Tongue (tissue), 3 donors: ENCODE measurements at places on chromosomes 1 and 21.

DNA sequence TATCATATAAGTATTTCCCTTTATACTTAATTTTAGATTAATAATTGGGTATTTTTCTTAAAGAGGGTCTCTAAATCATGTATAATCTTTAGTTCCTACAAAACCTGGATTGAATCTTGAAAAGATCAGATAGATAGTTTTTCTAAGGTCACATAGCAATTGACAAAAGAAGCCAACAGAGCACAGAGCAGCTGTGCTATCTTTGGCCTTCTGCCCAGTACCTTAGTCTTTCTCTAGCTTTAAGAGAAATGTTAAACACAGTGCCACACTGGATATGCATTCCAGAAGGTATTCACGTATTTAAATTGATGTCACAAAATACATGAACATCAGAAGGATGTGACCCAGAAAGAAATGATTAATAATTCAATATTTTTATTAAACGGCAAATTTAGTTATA is 86.8 kb downstream of the C21orf91 start:
- DNase-seq: peak; percentile 50

DNA sequence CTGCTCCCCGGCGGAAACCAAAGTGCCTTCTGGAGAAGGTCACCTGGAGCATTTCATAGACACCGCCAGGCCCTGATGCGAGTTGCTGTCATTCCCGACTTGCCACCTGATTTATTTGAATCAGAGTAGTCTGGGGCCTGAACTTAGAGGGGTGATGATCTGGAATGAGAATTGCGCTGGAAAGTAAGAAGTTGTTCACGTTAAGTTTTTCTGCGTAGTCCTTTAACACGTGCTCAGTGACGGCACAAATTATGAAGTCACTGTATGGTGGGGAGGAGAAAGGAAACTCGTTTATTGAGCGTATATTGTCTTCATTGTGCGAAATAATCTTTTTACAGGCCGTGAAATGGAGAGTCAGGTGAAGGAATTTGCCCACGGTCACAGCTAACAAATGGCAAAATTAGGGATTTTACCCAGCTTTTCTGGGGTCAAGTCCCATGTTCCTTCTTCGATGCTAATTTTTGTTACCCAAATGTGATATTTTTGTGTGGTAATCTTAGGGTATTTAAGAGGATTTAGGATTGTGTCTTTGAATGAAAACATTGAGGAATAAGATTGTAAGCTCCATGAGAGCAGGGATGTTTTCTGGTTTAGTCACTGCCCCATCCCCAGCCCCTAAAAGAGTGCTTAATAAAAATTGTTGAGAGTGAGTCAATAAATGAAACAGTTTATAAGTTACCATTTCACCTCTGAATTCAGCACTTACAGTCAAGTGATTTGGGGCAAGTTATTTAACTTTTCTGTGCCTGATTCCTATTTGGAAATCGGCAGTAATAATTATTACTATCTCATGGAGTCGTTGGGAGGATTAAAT is 46.4 kb upstream of the NBL1 start:
- DNase-seq: peak; percentile 60

- DNase-seq: no peak
Measured at GRCh38 chr21:41703857-41704501, 62.9 kb downstream of the RIPK4 start.

GRCh38 chr21:45548711-45549491 is 6.7 kb upstream of the SLC19A1 start:
- DNase-seq: no peak

DNA sequence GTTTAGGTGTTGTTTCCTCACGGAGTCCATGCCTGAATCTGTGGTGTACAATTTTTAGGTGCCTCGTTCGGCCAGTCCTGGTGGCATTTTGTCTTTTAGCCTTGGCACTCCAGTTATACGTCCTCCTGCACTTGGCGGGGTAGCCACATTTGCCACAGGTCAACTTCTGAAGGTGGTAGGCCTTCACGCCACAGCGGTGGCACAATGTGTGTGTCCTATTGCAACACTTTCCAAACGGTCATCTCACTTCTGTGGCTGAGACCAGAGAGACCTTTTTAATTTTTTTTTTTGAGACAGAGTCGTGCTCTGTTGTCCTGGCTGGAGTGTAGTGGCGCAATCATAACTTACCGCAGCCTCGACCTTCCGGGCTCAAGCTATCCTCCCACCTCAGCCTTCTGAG is 49.1 kb downstream of the CAMTA1 start:
- DNase-seq: no peak

DNA sequence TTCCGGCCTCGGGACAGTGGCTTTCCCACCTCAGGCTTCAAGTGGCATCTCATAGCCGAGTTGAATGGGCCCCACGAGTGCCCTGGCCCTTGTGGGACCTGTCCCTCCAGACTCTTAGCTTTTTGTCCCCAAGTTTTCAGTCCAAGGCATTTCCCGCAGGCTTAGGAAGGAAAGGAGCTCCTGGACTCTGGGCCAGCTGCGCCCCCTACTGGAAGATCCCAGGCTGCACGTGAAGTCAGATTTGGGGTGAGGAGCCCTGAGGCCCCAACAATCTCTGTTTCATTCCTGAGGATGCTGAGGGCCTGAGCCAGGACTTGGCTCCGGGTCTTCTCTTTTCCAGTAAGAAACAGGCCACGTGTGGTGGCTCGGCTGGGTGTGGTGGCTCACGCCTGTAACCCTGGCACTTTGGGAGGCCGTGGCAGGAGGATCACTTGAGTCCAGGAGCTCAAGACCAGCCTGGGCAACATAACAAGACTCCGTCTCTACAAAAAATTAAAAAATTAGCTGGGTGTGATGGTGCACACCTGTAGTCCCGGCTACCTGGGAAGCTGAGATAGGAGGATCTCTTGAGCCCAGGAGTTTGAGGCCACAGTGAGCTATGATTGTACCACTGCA is 67.4 kb downstream of the ARHGEF10L start:
- DNase-seq: peak; percentile 85

DNA sequence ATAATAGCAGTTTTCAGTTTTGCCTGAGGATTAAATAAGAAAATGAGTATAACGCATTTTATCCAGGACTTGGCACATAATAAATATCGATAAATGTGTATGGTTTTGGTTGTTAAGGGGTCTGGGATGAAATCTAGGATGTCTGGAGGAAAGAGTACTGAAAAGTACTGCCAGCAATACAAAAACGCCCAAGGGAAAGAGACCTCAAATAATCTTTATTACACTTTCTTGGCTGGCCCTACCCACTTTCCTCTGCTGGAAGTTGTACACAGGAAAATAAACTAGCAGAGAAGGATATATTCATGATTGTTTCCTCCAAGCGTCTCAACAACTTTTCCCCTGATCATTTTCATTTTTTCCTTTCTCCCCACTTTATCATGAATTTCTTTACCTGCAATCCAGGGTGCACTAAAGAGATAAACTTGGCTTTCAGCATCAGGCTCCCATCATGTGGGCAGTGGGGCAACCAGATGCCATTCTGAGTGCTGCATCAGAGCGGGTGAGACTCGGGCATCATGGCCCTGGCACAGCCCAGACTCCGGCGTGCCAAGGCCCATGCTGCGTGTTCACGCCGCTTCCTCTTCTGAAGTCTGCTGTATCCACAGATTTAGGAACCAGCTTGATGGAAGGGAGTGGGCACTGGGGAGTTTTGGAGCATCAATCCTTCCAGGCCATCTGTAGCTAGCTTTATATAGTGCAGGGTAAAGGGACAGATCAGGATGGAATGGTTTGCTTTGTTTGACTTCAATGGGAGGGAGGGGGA is 35.8 kb upstream of the PLXNA2 start:
- DNase-seq: no peak

DNA sequence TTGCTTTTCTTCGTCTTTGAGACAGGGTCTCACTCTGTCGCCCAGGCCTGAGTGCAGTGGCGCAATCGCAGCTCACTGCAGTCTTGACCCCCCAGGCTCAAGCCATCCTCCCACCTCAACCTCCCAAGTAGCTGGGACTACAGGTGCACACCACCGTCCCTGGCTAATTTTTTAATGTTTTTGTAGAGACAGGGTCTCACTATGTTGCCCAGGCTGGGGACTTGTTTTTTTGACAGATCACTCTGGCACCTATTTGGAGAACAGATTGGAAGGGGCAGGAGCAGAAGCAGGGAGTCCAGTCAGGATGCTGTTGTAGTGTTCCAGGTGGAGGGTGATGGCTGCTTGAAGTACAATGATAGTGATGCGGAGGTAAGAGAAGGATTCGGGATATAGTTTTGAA is 12.7 kb upstream of the KDM4A start:
- DNase-seq: no peak

DNA sequence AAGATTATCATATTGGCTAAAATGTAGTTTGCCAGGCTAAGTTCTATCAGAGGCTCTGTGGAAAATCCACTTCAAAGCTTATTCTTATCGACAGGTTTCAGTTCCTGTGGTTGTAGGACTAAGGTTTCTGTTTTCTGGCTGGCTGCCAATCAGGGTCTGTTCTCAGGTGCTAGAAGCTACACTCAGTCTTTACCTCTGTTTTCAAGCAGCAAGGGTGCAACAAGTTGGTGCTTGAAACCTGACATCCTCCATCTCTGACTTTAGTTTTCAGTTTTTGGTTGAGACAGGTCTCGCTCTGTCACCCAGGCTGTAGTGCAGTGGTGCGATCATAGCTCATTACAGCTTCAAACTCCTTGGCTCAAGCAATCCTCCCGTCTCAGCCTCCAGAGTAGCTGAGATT is 15.3 kb upstream of the TMCO2 start:
- peak; percentile 11 for DNase-seq

- DNase-seq: no peak
Measured at GRCh38 chr21:43881283-43881682, 16.3 kb downstream of the AGPAT3 start.

GRCh38 chr21:31957631-31958030 is 84.8 kb downstream of the HUNK start:
- no peak for DNase-seq

DNA sequence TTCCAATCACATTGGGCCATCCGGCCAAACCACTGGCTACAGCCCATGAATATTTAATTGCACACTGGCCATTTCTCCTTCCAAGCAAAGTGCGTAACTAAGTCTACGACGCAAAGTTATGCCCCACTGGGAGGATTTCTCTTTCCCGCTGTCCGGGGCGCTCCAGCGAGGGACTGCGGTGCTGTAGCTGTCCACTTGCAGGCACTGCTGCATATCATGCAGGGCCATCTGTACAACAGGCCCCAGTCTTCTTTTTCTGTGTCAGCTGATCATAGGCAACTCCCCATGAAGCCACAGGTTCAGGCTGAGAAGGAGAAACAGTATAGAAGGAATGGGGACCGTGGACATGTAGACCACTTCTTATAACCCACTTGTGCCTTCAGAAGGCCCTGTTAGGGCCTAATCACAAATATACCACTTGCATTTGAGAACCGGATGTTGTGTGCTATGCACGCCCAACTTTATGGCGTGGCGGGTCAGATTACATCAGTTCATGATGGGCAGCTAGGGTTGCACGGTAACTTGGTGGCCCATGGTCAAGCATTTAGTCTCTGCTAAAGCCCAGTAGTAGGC is 58.0 kb downstream of the ADSS2 start:
- DNase-seq: no peak

DNA sequence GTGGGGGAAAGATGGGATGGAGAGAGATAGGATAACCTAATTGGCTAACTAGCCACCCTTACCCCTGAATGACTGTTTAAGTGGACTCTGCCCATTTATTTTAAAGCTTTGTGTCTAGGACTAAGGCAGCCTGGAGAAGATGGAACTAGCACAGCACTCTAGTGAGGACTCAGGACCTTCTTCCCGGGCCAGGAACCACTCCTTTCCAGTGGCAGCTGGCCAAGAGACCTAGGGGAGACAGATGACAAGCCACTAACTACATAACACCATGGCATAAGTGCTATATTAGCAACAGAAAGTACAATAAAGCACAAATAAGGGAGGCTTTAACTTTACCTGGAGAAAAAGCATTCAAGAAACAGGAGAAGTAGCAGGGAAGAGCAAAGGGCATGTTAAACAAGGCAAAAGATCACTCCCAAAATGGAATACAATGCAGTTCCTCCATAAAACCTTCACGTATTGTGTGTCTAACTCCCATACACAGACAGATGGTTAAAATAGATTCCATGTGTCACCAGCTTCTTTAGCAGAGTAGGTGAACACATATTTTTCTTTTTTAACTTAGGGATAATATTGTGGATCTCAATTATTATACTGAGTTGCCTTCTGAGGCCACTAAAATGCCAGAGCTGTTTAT is 20.6 kb downstream of the CLCA1 start:
- no peak for DNase-seq

DNA sequence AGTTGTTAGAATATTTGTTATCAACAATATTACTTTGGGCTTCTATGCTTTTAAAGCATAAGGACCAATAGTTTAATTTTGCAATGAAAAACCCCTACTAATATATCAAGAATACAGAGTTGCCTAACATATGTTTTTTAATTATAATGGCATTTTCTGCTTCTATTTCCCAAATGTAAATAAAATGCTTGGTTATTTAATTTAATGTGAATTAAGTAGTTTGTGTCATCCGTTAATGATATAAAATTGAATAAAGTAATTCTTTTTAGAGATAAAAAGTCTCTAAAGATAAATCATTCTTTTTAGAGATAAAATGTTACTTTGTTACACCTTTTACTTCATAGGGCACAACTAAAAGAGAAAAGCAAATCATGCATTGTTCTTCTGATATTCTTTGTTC is 583.7 kb upstream of the ADGRL2 start:
- DNase-seq: no peak

DNA sequence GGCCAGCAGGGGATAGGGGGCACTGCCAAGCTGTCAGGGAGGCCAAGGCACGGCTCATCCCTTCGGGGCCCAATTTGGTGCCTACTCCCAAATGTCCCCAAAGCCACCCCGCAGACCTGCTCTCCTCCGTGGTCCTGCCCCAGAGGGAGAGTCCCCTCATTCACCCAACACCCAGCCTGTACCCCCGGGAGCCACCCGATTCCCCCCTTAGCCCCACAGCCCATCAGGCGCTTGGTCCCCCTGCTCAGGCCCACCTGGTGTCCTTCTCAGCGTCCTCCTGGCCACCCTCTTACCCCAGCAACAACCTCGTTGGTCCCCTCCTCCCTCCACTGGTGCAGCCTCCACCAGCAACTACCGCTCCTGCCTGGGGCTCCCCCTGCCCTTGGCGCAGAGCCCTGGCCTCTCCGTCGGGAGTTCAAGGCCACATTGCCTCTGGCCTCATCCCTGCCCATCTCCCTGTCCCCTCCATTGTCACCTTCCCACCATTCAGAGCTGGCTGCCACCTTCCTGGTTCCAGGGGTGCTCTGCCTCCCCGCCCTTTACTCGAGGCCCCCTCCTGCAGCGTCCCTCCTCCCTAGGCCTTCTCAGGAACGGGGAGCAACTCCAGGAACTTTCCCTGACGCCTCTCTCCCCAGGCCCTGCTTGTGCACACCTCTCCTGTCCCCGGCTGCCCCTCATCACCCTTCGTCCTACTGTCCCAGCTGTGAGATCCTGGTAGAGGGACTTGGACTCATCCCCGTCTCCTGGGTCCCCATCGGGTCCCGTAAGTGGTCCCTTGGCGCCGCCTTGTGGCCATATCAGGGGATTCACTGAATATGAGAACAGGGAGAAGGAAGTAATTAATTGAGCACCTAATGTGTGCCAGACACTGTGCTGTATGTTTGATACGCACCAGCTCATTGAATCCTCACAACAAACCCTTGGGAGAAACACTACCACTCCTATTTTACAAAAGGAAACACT is 73.9 kb downstream of the RAP1GAP start:
- peak; percentile 71 for DNase-seq

- DNase-seq: peak; percentile 79
Measured at GRCh38 chr1:100734676-100735075, 15.1 kb downstream of the VCAM1 start.

GRCh38 chr1:116680752-116681151 is 13.2 kb upstream of the IGSF3 start:
- DNase-seq: no peak
